ENCODE measurements at places on chromosomes 3 and 15. TPM values are rescaled to one million over a fixed set of nuclear protein-coding genes. Genes with fewer than 3 reads are reported as not detected.

Gene GOLGA8J
- not detected for total RNA-seq

Gene TEX9
- 3.3 TPM for total RNA-seq

DNA sequence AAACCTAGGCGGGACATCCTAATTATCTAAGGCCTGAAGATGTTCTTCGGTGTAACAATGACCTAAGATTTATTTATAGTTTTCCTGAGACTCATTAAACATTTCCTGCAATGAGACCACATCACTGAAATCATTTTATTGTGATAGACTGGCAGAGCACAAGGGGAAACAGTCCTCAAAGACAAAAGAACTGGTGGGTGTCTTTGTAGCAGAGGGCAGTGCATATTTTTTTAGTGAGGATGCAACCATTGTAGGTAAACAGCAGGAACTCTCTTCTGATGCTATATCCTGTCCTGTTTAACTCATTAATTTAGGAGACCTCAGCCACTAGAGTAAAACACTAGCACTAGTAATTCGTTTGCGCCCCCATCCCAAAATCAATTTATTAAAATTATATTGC is 100.0 kb downstream of the MAGI1 start:
- DNase-seq: no peak

DNA sequence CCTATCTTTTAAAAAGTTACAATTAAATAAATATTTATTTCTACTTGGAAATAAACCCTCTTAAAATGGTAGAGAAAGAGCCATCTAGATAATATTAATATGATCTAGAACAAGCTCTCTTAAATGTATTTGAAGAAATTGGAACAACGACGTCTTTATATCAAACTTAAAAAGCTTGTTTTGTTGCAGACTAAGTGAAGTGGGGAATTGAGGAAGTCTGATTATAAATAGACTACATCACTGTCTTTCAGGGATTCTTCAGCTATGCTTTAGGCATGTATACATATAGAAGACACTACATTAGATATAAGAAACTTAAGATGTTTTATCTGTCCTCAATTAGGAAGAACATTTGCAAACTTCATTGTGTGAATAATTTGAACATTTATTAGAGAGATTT is 1.8 kb downstream of the BCHE start:
- DNase-seq: no peak

DNA sequence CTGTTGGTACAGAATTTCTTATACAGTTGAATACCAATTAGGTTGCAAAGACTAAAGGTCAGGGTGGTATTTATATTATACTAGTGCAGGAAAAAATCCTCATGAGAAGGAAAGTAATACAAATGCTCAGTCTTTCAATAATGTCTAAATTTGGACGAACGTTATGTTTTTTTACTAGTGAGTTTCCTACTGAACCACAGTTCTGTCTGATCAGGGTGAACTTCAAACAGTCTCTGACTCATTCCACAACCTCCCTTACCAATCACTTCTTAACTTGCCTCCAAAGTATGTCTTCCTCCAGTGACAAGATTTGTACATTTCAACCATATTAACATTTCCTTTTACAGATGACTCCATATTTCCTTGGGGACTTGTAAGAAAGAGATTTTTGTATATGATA is 3.4 kb downstream of the TMEM212 start:
- no peak for DNase-seq

DNA sequence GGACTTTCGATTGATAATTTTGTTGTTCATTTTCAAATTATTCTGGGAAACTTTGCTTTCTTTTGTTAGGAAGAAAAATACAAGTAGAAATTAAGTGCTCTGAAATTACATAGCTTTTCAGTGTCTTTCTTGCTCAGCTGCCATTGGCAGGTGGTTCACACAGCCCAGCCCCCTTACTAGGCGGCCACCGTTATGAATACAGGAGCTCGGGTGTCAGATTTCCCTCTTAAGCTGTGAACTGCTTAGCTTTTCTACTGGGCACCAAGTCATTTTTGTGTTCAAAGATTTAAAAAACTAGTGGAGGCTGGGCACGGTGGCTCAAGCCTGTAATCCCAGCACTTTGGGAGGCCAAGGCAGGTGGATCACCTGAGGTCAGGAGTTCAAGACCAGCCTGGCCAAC is 55.2 kb downstream of the HMG20A start:
- DNase-seq: no peak
